Stimulated activated CD8-positive, alpha-beta memory T cell treated with anti-CD3 and anti-CD28 coated beads, Interleukin-4, amount 100 ng/mL, for 1 hour (primary cell): ENCODE measurements at places on chromosomes 3 and 15.

- no peak for DNase-seq
Observed at GRCh38 chr3:146831659-146832058, 226.5 kb upstream of the PLSCR5 start.

DNA sequence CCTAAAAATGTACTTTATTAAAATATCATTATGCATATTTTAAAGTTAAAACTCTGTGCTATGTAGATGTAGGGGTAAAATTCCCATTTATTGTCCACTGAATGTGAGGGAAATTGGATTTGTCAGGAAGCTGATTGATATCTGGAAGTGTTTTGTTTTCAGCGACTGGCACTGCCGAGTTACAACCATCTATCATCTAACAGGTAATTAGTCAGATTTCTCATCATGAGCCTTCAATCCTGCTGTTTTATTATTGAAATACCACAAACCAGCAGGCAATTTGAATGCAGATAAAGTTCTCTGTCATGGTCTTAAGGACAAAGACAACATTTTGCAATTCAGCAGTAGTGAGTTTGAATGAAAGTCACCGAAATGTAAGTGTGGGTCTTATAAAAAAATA, 40.5 kb downstream of the ZIC1 start:
- no peak for DNase-seq

DNA sequence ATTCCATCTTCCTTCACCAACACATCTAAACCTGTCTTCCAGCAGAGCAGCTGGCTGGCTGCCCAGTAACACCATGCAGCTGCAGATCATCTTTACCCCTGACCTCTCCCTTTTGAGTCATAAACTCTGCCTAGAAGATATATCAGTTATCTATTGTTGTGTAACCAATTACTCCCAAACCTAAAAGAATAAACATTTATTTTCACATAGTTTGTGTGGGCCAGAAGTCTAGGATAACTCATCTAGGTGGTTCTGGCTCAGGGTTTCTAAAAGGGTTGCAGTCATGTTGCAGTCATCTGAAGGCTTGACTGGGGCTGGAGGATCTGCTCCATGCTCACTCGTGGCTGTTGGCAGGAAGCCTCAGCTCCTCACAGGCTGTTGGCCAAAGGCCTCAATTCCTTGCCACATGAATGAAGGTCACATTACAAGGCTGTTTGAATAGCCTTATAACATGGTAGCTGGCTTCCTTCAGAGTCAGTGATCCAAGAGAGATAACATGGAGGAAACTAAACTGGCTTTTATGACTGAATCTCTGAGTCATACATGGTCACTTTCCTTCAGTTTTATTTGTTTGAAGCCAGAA, 92.8 kb downstream of the GOLIM4 start:
- no peak for DNase-seq

DNA sequence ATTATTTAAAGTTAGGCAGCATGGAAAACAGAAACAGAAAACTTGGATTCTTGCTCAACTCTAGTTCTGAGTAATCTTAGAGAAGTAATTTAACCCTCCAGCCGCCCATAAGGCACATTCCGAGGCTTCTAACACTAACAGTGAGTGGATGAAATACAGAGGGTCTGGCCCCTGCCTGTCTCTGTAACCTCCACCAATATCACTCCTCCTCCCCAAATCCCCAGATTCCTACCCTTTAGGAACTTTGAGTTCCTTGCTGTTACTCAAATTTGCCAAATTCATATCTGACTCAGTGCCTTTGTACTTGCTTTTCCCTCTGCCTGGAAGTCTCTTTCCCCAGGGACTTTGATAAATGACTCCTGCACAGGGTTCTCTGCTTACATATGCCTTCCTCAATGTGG, 112.5 kb upstream of the TGFBR2 start:
- DNase-seq, result no peak

- no peak for DNase-seq
Observed at GRCh38 chr3:169513672-169514071, 149.8 kb downstream of the MECOM start.

GRCh38 chr3:171122240-171122639, 95.7 kb upstream of the SLC2A2 start:
- no peak for DNase-seq

GRCh38 chr15:51846463-51847230, 17.2 kb downstream of the TMOD3 start:
- DNase-seq, result no peak

DNA sequence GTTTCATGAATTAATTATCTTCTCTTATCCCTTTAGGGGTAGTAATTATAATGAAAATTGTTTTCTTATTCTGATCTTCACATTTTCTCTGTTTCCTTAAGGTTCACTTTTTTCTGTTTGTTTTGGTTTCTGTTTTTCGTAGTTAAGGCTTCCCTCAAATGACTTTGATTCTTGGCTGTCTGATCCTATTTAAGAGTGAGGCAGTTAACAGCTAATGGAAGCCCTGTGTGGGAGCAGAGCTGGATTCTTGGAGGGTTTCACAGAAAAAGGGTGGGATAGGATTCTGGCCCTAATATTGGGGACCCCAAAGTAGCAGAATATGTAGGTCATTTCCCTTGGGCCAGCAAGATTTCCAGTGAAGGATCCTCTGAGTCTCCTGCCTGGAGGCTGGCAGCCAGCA, 6.8 kb upstream of the AMOTL2 start:
- DNase-seq, result no peak

DNA sequence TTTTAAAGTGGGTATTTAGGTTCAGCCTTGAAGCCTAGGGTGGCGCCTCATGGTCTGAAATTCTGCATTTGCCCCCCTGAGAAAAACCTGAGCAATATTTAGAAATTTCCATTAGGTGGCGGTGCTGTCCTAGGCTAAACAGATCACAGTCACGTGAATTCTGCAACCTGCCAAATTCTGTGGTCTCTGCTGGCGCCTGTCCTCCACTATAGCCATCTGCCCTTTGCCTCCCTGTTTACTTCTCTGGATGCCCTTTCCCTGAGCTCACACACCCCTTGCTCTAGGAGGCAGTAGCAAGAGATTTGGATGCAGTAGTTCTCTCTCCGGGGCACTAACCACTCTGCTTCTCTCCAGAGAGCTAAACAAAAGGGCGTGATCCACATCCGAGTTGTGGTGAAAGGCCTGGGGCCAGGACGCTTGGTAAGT, 9.1 kb downstream of the MRPS11 start:
- no peak for DNase-seq
